PC-3 (cell line): ENCODE measurements at places on chromosomes 3 and 15. TPM values are rescaled to one million over a fixed set of nuclear protein-coding genes. Genes with fewer than 3 reads are reported as not detected.

LRRIQ4 gene
- 0.52 TPM in 1 of 2 replicates, not detected in the other for total RNA-seq

DNA sequence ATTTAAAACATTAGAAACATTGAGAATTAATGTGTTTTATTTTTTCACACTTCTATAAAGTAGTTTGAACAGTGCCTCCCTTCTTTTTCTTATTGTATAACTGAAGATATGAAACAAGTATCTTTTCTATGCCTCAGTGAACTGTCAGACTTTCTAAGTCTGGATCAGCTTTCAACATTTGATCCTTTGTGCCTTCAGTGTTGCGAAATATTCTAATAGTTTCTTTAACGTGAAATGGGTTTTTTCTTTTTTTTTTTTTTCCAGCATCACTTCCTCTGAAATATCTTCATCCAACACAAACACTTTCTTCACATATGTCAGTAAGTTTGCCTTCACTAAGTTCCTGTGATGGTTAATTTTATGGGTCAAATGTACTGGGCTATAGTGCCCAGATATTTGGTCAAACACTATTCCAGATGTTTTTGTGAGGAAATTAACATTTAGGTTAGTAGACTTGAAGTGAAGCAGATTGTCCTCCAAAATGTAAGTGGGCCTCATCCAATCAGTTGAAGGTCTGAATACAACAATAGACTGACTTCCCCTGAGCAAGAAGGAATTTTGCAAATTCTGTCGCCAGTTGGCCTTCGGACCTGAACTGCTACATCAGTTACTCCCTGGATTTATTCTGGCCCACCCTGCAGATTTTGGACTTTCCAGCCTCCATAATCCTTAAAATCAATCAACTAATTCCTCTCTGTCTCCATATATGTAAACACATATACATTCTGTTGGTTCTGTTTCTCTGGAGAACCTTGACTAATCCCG, 6.4 kb upstream of the CPOX start:
- no peak for DNase-seq

KIF15 gene
- 19.1 and 31.8 TPM in 2 replicates for total RNA-seq

DNA sequence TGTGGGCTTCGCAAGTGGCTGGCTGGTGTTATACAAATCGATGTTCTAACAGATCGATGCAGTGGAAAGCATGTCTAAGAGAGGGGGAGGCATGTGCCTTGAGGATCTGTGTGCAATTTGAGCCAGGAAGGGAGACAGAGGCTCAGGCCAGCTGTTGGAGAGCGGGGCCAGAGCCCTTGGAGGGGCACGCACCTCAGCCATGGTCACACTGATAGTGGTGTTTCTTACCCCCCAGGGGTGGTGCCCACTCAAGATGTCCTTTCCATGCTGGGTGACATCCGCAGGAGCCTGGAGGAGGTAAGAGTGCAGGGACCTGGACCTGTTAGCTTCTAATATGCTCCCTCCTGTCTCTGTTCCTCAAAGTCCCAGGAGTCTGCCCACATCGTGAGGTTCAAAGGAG, 3.8 kb upstream of the ABTB1 start:
- no peak for DNase-seq

GRCh38 chr3:43094851-43095250, 11.0 kb downstream of the POMGNT2 start:
- no peak for DNase-seq

- no peak for DNase-seq
These were observed 191.7 kb downstream of the GOLGA6L6 start for GRCh38 chr15:20349774-20350498.

GRCh38 chr3:72818905-72819304, 29.3 kb downstream of the SHQ1 start:
- DNase-seq: no peak

- peak; percentile 16 for DNase-seq
These were observed 196.3 kb downstream of the EPHA3 start for GRCh38 chr3:89303701-89304100.

BRK1 gene
- total RNA-seq: 110 and 140 TPM in 2 replicates

MESP1 gene
- total RNA-seq: 32.9 and 49.4 TPM in 2 replicates
